NCI-H1105 treated with DMSO at 0.1 percent for 48 hours (cell line): ENCODE measurements at places on chromosomes 2 and 18.

DNA sequence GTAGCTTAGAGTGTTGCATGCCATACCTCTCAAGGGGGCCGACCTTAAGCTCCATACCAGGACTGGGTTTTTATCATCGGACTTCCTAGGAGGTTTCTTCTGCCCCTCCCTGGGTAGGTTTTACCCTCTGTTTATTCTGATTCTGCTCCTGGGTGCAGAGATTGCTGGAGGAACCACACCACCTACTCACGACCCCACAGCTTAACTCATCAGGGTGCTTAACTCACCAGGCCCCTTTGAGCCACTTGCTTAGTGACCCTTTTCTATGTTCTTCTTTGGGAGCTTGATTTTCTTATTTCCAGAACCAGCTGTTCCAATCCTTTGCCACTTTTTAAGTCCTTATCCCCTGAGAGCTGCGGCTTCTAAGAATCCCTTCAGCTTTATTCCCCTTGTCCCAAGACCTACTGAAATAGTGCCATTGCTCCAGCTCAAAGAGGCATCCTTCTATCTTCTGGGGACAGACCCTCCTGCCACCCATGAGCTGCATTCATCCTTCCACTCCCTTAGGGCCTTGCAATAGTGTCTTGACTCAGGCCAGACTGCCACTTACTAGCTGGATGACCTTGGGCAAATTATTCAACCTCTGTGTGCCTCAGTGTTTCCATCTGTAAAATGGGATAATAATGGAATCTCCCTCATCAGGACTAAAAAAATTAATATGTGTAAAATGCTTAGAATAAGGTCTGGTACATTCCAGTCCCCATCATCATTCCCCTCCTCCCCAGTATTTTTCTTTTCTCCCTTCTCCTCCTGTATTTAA lies 5.8 kb downstream of the OXER1 start:
- DNase-seq, result no peak

DNA sequence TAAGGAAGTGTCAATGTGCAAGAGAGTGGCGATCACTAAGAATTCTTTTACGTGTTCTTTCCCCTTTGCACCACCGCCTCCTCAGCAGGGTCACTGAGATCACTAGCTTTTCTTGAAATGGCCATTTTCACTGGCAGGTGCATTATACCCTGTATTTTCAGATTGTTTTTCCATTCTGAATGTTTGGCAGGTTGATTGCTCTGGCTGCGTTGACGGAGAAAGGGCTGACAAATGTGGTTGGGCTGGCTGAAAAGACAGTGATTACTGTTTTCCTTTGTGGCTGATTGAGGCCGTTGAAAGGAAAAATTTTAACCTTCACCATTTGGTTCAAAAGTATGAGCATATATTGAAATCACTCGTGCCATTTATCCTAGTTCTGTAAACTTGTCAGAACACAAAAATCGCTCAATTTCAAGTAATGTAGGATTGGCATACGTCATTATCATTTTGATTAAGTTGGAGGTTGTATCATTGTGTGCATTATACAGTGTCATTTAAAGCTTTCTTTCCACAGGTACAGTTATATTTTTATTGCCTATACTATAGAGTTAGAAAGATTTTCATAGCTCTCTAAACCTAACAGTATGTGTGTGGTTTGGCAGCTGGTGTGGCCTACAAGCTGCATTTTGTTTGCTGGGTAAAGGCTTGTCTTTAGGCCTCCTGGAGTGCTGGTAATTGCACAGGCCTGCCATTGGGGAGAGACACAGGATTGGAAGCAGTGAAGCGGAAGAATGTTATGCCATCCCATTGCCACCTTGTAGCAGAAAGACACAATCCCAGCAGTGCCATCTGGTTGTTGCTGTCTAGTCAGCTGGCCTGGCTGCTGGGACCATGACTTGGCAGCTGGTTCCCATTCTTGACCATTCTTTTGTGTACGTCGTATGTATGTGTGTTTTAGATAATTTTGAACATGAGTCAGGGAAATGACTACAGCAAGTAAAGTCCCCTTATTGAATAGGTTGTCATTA lies 36.7 kb downstream of the DYNC1I2 start:
- DNase-seq, result peak; percentile 78

DNA sequence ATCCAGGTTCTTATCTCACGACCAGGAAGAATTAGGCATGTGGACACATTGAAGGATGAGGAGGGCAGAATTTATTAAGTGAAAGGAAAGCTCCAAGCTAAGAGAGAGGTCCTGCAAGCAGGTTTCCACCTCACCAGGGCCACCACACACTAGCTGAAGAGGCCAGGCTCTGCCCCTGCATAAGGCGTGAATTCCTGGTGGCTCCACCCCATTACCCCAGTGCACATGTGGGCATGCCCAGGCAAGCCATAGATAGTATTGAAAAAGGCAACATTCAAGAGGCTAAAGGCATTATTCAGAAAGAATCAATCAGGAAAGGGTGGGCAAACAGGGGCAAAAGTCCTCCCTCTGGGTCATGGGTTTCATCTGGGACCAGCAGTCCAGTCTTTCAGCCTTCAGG lies 30.9 kb upstream of the GRP start:
- DNase-seq, result no peak

DNA sequence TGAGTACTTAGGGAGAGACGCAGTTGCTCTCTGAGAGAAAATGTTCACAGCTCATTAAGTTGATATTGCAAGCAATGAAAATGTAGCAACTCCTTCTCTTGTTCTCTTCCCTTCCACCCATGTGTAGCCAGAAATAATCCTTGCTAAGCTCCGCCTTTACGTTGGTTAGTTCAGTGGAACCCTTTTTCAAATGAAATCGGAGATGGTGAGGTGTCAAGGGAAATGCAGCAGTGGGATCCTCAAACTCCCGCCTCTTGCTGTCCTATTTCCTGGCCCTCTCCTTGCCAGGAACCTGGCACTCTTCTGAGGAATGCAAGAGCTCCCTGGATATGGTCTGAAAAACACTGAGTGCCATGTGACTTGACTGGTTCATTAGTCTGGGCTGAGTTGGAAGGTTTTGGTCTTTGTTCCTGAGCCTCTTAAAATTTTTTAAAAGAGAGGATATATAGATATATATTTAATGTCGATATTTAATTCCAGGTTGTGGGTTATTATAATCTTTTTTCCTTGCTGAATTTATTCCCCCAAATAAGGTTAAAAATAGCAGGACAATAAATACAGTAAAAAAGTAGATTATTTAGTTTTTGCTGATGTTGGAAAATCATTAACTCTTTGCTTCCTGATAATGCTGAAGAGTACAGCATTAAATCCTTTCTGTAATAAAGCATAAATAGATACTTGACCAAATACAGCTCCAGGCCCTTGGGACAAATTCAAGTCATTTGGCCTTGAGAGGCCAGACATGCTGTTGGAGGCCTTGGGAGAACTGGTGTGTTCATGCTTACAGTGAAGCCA lies 116.2 kb downstream of the EML6 start:
- no peak for DNase-seq

DNA sequence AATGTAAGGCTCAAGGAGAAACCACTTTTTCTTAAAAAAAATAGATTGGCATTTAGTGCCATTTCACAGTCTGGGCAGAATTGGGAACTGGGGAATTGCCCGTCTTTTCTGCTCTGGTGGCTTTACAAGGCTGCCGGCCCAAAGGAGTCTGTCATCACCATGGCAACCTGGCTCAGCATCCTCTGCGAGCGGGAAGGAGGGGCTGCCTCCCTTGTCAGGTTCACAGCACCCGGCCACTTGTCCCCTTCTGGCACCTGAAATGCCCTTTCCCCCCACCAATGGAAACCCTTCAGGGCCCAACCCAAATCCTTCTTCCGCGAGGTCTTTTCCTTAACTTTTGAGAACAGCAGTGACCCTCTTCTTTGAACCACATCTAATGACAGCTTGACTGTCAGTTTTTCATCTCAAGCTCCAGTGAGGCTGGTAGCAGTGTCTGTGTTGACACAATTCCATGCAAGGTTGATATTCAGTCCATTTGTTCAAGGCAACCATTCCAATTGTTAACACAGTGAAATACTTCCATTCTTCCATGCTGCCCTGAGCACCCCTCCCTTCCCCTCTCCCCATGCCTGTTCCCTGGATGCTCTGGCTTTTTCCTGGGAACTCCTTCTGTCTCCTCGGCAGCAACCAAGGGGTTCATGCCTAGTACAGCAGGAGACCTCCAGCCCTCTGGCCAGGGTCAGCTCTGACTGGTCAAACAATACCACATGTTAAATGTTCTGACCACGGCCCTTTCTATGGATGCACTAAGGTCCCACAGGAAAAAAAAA lies 79.6 kb downstream of the DNER start:
- DNase-seq, result peak; percentile 62

- DNase-seq, result no peak
These were observed 8.8 kb downstream of the COL4A4 start for GRCh38 chr2:227154986-227155774.

DNA sequence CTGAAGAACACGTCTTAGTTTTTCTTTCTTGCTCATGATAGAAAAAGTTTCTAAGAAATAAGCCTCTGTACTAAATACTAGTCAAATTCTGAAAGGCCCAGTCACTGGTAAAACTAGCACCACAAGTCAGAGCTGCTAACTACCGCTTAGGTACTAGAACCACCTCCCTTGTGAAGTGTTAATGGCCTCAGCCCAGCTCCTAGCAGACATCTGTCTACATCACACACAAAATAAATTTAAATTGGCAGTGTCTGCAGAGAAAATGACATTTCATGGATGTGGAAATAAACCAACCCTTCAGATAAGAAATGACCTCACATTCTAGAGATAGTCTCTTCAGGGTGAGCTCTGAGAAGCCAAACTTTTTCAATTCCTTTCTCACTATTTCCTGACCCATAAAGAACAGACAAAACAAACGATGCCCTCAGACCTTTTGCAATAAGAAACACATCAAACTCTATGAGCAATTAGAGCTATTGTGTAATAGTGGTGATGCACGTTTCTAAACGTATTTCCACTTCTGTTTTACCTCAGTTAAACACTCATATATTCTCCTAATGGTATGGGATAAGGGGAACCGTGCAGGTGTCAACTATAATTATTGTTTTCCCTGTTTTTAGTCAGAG lies 70.3 kb upstream of the DSG1 start:
- DNase-seq, result no peak
